ENCODE measurements at places on chromosomes 5 and 9.

GRCh38 chr9:137607141-137607857 is 1.8 kb downstream of the ARRDC1 start:
- no peak for DNase-seq

DNA sequence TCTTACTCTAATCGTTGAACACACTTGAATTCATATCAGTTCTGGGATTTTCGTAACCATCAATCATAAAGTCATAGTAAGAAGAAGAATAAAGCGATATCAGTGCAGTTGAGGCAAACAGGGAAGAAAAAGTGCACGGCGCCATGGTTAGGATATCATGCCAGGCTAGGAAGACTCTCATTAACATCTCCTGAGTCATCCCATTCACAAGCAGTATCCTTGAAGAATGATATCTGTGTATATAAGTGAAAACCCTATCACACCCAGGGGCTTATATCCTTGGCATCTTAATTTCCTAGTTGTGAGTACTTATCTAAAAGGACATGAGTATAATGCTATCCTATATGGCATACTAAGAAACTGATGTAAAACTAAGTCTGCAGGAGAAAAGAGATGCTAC is 38.6 kb downstream of the NFIB start:
- no peak for DNase-seq

- DNase-seq: no peak
Observed at GRCh38 chr9:14438232-14439021, 124.5 kb upstream of the NFIB start.

GRCh38 chr5:153641183-153641688 is 150.8 kb downstream of the GRIA1 start:
- DNase-seq: no peak

DNA sequence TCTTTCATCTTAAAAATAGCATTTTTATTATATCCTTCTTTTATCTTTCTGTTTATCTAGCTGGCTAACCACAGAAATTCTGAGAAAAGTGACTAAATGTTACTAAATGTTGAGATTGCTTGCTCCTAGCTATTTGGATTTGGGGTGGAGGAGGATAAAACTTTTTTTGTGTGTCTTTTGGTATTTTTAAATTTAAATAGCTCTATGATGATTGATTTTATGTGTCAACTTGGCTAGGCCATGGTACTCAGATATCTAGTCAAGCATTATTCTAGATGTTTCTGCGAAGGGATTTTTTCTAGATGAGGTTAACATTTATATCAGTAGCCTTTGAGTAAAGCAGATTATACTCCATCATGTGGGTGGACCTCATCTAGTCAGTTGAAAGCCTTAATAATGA is 75.0 kb downstream of the GCNT1 start:
- DNase-seq: no peak

DNA sequence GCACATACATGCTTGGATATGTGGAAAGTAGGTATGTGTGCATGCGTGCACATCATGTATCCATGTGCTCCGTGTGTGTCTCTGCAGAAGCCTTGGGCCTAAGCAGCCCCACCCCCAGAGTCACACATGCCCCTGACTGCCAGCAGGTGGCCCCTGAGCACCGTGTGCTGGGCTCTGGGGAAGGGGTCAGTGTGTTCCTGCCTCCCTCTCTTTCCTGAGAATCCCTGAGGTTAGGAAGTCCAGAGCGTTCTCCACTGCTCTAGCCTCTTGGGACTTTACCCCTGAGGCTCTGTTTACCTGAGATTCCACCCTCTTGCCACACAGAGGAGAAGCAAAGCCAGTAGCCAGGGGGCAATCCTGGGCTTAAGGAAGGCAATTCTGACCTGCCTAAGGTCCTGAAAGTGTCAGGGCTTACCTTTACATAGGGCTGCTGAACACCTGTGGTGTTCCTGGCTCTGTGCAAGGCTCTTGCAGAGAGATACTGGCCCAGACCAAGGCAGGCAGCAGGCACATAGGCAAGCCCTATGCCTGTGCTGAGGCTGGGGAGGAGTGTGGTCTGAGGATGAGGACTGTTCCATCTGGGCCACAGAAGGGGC is 207.3 kb downstream of the TMEM38B start:
- DNase-seq: no peak

GRCh38 chr5:173866243-173866857 is 21.8 kb upstream of the CPEB4 start:
- DNase-seq: no peak

DNA sequence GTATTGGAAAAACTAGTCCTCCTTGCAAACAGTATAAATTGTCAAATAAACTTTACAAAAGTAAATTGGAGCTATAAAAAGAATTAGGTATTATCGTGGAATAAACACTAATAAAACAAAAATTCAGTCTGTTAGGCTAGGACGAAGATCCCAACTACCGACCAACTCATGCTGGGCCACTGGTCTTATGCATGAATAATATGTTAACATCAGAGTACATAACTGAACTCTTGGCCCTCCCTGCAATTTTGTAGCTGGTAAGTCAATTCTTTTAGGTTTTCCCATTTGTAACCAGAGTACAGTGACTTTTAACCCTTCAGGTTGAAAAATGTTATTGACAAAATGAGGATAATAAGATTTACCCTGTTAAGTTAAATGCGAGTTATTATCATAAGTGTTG is 428.7 kb downstream of the BNC2 start:
- no peak for DNase-seq

DNA sequence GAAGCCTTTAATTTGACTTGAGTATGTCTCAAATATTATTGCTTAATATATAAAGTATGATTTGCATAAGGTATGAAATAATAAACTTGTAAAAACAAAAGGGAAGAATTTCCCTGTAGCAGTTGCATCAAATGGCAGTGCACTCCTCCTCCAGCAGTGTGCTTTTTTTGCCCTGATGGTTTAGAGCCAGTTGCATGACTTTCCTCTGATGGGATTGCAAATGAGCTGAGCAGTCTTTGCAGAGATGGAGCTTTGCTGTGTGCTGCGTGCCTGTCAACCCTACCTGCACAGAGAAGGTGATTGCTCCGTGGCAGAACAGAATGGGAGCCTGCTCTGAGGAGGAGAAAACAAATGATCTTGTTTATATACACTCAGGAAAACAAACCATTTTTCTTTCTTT is 22.7 kb upstream of the CATSPER3 start:
- DNase-seq: no peak

DNA sequence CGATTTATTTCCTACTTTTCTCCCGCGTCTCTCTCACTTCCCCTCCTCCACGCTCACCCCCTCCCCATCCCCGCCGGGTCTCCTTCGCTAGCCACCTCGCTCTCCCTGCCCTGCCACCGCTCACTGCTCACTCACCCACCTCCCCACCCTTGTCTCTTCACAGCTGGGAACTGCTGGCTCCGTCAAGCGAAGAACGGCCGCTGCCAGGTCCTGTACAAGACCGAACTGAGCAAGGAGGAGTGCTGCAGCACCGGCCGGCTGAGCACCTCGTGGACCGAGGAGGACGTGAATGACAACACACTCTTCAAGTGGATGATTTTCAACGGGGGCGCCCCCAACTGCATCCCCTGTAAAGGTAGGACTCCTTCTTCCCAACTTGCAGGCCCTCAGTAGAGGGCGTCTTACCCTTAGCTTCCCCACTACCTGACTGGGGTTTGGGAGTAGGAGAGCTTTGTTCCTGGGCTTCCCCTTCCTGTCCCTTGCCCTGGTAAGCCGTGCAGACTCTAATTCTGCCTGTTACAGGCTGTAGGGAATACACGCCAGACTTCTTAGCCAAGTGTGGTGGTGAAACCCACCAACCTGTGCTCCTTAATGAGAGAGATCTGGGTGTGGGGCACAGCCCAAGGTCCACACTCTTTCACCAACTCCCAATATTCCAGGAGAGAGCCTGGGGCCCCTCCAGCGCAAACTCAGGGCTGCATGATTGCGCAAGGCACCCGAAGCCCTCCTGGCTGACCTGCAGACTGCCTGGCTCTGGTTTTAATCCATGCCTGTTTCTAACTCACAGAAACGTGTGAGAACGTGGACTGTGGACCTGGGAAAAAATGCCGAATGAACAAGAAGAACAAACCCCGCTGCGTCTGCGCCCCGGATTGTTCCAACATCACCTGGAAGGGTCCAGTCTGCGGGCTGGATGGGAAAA is 2.5 kb downstream of the FST start:
- DNase-seq: no peak

GRCh38 chr9:85600675-85601263 is 141.0 kb downstream of the AGTPBP1 start:
- DNase-seq: no peak

DNA sequence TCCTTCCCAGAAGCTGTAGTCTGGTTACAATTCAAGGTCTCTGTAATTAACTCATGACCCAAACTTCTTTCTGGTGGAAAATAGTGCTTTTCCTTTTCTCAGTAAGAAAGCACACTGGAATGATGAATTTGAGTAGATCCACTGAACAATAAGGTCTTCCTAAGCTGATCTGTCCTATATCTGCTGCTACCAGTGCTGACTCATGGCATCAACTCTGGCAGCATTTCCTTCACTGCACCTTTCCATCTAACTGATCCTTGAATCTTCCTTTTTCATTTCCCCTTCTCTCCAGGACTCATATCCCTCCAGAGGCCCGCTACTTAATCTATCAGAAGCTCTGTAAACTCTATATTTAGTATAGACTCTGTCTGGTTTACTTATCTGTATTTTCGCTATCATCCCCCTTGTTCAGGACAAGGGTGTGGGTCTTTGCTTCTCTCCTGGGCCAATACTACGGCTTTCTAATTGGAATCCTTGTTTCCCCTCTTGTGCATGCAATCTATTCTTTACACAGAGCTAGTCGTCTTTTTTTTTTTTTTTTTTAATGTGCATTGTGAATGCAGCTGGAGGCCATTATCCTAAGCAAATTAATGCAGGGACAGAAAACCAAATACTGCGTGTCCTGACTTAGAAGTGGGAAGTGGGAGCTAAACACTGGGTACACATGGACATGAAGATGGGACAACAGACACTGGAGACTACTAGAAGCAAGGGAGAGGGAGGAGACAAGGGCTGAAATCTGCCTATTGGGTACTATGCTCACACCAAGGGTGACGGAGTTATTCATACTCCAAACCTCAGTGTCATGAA is 192.2 kb upstream of the RPS23 start:
- no peak for DNase-seq

GRCh38 chr5:65812648-65813047 is 90.6 kb downstream of the NLN start:
- DNase-seq: no peak

DNA sequence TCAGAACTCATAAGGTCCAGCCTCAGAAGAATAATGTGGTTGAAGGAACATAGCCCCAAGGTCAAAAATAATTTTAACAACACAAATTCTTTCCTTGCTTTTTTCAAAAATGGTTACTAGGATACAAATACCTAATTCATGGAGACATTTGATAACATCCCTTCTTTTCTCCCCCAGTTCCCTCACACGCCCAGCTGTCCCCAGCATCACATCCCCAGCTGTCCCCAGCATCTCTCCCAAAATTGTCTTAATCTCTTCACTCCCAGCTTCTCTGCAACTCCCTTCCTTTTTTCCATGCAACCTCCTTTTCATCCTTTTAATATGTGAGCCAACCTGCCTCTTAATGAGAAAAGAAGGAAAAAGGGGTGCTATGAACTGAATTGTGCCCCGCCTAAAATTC is 77.8 kb downstream of the FSTL4 start:
- DNase-seq: no peak

- DNase-seq: no peak
Observed at GRCh38 chr9:127014216-127014909, 99.8 kb downstream of the RALGPS1 start.

DNA sequence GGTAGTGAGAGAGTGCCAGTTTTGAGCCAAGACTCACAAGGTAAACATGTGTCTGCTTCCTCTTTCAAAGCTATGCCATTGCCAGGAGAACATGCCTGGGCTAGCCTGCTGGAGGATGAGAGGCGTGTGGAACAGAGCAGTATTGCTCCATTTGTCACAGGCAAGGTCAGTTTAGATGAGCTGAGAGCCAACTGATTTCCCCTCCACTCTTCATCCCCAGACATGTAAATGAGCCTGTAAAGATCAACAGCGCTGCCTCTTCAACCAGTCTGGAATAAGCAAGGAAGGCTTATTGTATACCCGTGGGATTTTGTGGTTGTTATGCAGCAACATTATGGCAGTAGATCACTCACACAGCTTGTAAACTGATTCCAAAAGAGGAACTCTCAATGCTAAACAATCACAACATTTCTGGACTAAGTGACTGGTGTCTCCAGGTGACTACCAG is 8.2 kb upstream of the GDNF start:
- no peak for DNase-seq

DNA sequence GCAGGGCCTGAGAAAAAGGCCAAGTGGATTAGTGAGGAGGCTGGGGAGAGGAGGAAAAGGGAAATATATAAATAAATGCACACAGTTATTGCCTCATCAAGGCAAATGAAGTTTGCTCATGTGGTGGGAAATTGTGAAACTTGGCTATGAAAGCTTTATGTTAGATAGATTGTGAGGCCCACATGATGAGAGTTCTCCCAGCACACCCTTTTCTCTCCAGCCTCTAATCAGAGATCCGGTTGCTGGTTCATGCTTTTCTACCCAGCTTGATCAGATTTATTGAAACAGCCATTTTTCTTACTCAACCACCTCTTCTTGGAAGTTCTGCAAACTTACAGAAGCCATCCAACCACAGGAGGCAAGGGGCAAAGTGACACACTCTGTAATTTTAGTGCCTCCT is 125.8 kb upstream of the KLF4 start:
- DNase-seq: no peak

GRCh38 chr5:6043491-6044310 is 334.6 kb downstream of the MED10 start:
- no peak for DNase-seq

DNA sequence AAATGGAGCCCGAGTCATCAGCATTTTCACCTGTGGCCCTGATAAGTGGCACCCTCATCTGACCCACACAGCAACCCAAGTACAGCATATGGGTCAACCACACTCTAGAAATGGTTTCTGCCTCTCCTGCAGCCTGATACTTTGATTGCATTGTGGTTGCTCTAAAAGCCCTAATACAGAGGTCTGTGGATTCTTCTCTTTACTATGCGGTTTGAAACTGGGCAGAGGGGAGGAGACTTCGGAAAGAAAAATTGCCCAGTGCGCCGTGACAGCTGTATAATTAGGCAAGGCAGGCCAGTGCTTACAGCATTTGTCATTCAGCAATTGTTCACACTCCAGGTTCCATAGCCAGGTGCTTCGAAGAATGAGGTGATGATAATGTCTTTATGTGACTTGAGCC is 361.0 kb downstream of the NFIB start:
- DNase-seq: peak; percentile 97

DNA sequence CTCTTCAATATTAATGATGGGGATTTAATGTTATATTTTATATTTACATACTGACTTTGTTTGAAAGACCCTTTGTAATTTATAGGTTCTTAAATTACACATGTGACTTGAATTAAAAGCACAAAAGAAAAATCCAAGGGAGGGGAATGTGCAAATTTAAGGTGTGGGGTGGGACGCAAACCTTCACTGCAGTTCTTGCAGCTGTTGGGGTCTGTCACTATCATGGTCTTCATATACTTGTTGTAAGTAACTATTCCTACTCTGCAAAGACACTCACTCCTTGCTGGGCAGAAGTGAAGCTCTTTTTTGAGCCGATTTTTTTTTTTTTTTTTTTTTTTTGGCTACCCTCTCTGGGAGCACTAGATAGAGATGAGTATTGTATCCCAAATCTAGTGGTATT is 505.3 kb downstream of the ARHGEF28 start:
- DNase-seq: no peak

- DNase-seq: no peak
Observed at GRCh38 chr9:73761905-73762304, 610.2 kb downstream of the ANXA1 start.

GRCh38 chr5:14665101-14665822 is 744 bp downstream of the OTULIN start:
- no peak for DNase-seq

GRCh38 chr5:117205894-117206293 is 631.3 kb upstream of the SEMA6A start:
- DNase-seq: no peak
